ENCODE measurements at places on chromosomes 4 and X.

DNA sequence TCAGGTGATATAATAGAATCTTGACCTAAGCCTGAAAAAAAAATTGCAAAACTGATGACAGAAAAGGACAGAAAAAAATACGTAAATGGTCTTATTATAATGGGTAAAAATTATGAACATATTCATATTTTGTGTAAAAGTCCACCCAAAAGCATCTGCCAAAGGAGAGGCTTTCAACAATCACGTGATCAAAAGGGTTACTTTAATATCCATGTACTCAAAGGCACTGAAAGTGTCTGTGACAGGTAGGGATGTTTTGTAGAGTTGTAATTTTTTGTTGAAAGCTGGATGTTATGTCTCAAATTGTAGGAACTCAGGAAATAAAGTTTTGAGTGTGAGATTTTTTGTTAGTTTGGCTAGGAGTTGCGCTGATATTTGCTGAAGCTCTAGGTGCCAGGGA is 144.8 kb upstream of the GALNTL6 start:
- no peak overlapping the region for H3K4me3 ChIP-seq
- no peaks in the 10 kb centered on the region for H3K36me3 ChIP-seq
- H3K27ac ChIP-seq: no peak overlapping the region
- H3K4me1 ChIP-seq: no peaks in the 10 kb centered on the region

GRCh38 chr4:14539246-14539645 is 463.0 kb upstream of the CPEB2 start:
- DNase-seq: no peak
- no peaks in the 10 kb centered on the region for H3K36me3 ChIP-seq
- no peaks in the 10 kb centered on the region for H3K4me1 ChIP-seq
- no peak overlapping the region for H3K27ac ChIP-seq

- no peak for DNase-seq
- peaks cover 11% of the 10 kb centered on the region for H3K4me1 ChIP-seq
- H3K27ac ChIP-seq: peak overlapping the region; percentile 98
- H3K36me3 ChIP-seq: no peaks in the 10 kb centered on the region
- no peaks in the 10 kb centered on the region for H3K27me3 ChIP-seq
- H3K4me3 ChIP-seq: peak overlapping the region; percentile 86
Measured at GRCh38 chr4:13483768-13484121, 395 bp downstream of the RAB28 start.

- no peaks in the 10 kb centered on the region for H3K36me3 ChIP-seq
- no peak for DNase-seq
- no peak overlapping the region for H3K27ac ChIP-seq
Measured at GRCh38 chrX:519741-520140, 110.8 kb upstream of the SHOX start.

- H3K4me3 ChIP-seq: peak overlapping the region; percentile 69
- H3K27me3 ChIP-seq: no peaks in the 10 kb centered on the region
- DNase-seq: peak; percentile 68
- peak overlapping the region; percentile 40 for H3K27ac ChIP-seq
Measured at GRCh38 chr4:6674500-6675149, 19.1 kb upstream of the S100P start.

- no peak overlapping the region for H3K4me3 ChIP-seq
- no peak for DNase-seq
- H3K36me3 ChIP-seq: no peaks in the 10 kb centered on the region
- no peak overlapping the region for H3K27ac ChIP-seq
- no peaks in the 10 kb centered on the region for H3K4me1 ChIP-seq
Measured at GRCh38 chr4:94605241-94605805, 152.4 kb upstream of the BMPR1B start.

DNA sequence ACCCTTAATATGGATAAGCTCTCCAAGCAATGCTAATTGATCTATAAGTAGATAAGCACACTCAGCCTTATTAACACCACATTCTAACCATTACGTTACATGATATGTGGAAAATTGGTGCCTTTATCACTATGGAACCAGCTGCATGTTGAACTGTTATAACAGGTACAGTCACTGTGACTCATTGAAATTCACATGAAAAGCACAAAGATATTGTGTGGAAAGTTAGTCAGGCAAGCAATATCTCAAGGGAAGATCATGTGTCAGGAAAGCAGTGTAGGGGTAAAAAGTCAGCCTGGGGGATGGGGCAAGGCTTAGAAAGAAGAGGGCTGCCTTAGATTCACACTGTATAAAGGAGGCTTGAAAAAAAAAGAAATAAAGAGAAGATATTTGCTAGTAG is 313.7 kb upstream of the SMIM31 start:
- no peak for DNase-seq
- H3K4me3 ChIP-seq: no peak overlapping the region
- H3K27ac ChIP-seq: no peak overlapping the region
- no peaks in the 10 kb centered on the region for H3K27me3 ChIP-seq
- H3K4me1 ChIP-seq: no peaks in the 10 kb centered on the region

DNA sequence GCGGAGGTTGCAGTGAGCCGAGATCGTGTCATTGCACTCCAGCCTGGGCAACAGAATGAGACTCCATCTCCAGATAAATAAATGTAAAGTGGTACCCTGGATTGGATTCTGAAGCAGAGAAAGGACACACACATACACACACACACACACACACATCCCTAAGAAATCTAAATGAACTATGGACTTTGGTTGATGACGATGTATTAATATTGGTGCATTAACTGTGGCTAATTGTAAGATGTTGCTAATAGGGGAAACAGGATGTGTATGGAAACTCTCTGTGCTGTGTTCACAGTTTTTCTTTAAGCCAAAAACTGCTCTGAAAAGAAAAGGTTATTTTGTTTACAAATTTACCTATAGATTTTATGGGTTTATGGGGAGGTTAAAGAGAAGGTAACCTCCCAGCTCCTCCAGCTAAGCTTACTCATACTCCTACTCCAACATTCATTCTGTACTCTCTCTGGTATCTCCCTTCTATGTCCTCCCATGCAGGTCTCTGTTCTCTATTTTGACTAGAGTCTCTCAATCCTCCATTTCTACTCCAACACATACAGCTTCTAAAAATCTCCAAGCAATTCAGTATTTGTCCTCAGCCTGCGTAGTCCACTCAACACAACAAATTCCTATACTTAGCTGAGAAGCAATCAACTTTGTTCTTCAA is 46.5 kb upstream of the RELL1 start:
- H3K27me3 ChIP-seq: no peaks in the 10 kb centered on the region
- no peaks in the 10 kb centered on the region for H3K36me3 ChIP-seq
- DNase-seq: no peak
- H3K27ac ChIP-seq: no peak overlapping the region

DNA sequence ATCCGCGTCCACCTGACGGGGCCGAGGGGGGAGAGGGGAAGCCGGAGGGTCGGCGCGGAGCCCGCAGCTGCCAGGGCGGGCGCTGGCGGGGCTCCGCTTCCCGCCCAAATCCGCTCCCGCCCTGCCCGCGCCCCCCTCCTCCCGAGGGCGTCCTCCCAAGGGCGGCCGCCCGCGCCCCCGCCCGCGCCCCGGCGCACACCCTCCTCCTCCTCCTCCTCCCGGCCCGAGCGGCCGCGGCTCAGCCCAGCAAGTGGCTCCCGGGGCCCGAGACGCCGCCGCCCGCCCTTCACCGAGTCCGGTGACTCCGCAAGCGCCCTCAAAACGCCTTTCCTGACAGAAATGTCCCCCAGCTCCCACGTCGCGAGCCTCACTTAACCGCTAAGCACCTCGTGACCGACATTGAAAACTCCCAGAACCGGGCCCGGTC is 487 bp downstream of the HMGB2 start:
- H3K27ac ChIP-seq: peak overlapping the region; percentile 91
- peaks cover 13% of the 10 kb centered on the region for H3K4me1 ChIP-seq
- peak; percentile 22 for DNase-seq
- peak overlapping the region; percentile 72 for H3K4me3 ChIP-seq

GRCh38 chr4:4755306-4755705 is 104.2 kb upstream of the MSX1 start:
- H3K27ac ChIP-seq: no peak overlapping the region
- H3K36me3 ChIP-seq: no peaks in the 10 kb centered on the region
- no peaks in the 10 kb centered on the region for H3K4me1 ChIP-seq

DNA sequence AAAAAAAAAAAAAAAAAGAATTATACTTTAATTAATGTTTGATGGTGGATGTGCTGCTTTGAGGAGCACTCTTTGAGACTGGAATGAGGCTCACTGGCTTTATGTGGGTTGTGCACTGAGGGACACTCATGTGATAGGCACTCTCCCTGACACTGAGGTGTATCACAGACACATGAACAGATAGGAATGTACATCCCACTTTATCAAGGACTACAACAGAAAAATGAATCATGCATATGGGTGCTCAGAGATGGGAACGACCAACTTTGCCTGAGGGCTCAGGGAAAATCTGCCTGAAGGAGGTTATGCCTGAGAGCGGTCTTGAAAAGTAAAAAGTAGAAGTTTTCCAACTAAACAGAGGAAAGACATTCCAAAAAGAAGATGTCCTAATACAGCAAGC is 97.7 kb upstream of the RBPJ start:
- H3K27me3 ChIP-seq: no peaks in the 10 kb centered on the region
- H3K36me3 ChIP-seq: no peaks in the 10 kb centered on the region
- H3K4me1 ChIP-seq: no peaks in the 10 kb centered on the region
- no peak for DNase-seq

DNA sequence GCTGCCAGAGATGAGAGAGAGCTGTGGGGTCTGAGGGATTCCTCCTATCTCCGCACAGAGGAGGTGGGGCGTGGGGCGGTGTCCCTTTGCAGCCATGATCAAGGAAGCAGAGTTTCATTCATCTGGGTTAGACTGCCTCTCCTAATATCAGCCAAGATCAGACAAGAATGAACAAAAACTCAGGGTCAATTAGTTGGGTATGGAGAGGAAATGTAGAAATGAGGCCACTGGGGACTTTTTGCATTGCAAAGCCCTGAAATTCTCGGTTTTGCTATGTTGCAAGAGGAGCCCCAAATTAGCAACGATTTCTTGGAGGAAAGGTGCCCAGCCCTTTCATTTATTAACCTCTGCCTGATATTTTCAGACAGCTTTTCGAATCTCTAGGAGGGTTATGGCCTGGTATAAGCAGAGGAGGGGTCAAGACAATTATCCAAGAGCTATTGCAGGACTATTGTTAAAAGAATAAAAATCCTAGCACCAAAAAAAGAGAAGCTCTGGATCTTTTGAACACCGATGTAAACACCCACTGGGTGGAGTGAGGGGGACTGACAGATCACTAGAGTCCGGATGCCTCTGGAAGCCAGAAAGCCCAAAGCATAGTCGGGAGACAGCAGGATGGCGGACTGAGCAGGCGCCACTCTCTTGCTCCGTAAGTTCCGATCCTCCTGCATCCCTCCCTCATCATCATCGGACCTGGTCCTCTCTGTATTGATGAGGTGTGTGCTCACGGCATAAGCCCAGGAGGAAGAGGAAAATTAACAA is 34.4 kb upstream of the ACSL1 start:
- no peaks in the 10 kb centered on the region for H3K4me1 ChIP-seq
- no peak overlapping the region for H3K4me3 ChIP-seq
- no peaks in the 10 kb centered on the region for H3K27me3 ChIP-seq
- no peak for DNase-seq
- H3K27ac ChIP-seq: no peak overlapping the region

DNA sequence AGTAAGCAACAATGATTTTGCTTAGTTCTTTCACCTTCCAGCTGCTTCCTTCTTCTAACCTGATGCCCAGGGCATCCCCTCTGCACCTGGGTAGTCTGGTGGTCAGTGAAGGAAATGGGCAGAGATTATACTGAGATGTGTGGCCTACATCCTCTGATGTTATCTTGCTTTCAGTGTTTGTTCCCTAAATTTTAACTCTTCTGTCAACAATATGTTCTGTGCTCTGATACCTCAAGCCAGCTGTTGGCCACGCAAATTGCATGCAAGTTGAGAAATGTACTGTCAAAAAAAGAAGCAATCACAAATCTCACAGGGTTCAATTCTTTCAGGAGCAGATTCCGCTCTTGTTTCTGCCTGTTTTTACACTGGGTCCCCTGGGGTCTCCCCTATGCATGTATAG is 73.8 kb downstream of the FBXW7 start:
- H3K4me3 ChIP-seq: no peak overlapping the region
- H3K36me3 ChIP-seq: no peaks in the 10 kb centered on the region
- no peak overlapping the region for H3K27ac ChIP-seq
- no peak for DNase-seq

GRCh38 chr4:24849756-24850155 is 54.4 kb downstream of the SOD3 start:
- H3K36me3 ChIP-seq: no peaks in the 10 kb centered on the region
- no peak overlapping the region for H3K27ac ChIP-seq
- H3K4me1 ChIP-seq: no peaks in the 10 kb centered on the region
- no peak overlapping the region for H3K4me3 ChIP-seq

- DNase-seq: no peak
- no peaks in the 10 kb centered on the region for H3K27me3 ChIP-seq
- no peaks in the 10 kb centered on the region for H3K4me1 ChIP-seq
- no peak overlapping the region for H3K27ac ChIP-seq
- H3K4me3 ChIP-seq: no peak overlapping the region
- no peaks in the 10 kb centered on the region for H3K36me3 ChIP-seq
Measured at GRCh38 chr4:140666889-140667614, 89.1 kb downstream of the TBC1D9 start.

- H3K4me3 ChIP-seq: peak overlapping the region; percentile 63
- no peaks in the 10 kb centered on the region for H3K36me3 ChIP-seq
- peaks cover 16% of the 10 kb centered on the region for H3K4me1 ChIP-seq
Measured at GRCh38 chr4:153683763-153684181, 308 bp upstream of the TLR2 start.

- H3K4me1 ChIP-seq: no peaks in the 10 kb centered on the region
- no peaks in the 10 kb centered on the region for H3K36me3 ChIP-seq
- no peak overlapping the region for H3K27ac ChIP-seq
- no peaks in the 10 kb centered on the region for H3K27me3 ChIP-seq
- no peak for DNase-seq
Measured at GRCh38 chrX:46953137-46953527, 40.9 kb downstream of the JADE3 start.
